K562 (cell line): ENCODE measurements at places on chromosomes 5 and 9.

GRCh38 chr5:132437604-132438266 is 52.8 kb downstream of the IRF1 start:
- peak; percentile 91 for DNase-seq

DNA sequence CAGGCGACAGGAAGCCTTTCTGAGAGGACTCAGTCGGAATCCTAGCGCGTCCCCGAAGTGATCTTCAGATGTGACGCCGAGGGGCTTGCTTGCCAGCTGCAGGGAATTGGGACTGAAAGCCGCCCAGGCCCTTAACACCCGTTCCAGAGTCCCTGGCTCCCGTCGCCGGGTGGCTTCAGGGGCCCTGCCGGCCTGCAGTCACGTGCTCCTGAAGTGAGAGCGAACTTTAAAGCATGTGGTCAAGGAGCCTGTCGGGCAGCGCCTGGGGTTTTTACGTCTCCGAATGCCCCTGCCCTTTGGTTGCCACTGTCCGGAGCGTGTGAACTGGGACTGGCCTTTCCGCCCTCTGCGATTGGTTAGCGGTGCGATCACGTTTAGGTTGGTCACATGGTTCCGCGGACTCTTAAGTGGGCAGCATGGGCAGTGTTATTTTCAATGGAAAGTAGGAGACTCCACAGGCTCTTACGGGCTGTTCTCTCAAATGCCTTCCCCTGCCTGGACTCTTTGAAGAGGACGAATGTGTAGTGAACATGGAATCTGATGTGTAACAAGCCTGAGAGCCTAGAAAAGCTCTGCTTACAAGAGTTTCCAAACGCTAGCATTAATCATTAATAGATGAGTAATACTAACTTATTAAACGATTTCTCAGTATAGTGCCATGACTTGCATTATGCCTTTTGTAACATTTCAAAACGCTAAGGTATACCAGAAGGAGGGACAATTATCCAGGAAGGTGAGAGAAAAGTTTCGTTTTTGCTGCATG is 1.9 kb downstream of the VLDLR start:
- DNase-seq: no peak

- DNase-seq: no peak
These were observed 227.9 kb upstream of the CLINT1 start for GRCh38 chr5:158086856-158087255.

DNA sequence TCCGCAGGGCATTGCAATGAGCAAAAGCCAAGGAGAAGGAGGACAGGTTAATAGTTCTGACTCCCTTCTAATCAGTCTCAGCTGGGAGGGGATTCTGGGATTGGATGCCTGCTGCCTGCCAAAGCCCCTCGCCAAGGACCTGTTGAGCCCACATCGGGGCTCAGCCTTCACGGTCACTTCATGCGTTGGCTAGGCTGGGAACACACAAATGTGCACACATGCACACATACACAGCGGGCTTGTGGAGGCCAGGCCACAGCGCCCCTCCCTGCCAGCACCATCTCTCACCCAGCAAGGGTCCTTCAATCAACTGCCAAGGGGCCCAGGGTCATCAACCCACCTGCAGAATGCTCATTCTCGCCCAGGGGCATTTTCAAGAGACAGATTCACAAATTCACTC is 113.9 kb downstream of the C5orf15 start:
- no peak for DNase-seq

GRCh38 chr5:172714491-172715420 is 56.2 kb downstream of the DUSP1 start:
- DNase-seq: peak; percentile 79

GRCh38 chr5:87079219-87079618 is 188.5 kb upstream of the RASA1 start:
- peak; percentile 57 for DNase-seq

DNA sequence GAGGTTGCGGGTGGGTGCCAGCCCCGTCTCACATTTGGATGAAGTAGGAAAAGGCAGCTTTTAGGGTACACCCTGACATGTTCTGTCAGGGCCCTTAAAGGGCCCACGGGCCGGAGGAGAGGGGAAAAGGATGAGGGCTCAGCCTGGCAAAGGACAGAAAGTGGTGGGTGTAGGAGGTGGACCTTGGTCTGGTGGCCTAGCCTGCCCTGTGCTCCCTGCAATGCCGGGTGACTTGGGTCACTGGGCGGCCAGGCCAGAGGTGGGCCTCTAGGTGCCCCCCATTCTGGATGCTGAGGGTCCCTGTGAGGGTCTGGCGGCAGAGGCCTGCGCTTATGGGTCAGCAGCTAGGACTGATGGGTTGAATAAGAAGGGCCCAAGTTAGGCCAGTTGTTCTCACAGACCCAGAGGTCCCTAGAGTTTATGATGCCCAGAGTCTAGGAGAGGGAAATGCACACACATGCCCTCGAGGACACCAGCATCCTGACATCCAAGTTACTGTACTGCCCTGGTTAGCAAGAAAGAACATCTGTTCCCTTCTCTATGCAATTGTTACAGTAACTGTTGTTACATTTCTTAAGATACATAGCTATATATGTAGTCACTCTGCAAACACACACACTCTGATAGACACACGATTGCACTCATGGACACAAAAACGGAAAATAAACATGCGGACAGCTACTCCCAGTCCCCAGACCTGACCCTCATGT is 12.5 kb downstream of the TRIM7 start:
- no peak for DNase-seq

- no peak for DNase-seq
These were observed 1357.5 kb upstream of the C9orf72 start for GRCh38 chr9:28930766-28931165.
